ENCODE measurements at places on chromosomes 6 and 20.

DNA sequence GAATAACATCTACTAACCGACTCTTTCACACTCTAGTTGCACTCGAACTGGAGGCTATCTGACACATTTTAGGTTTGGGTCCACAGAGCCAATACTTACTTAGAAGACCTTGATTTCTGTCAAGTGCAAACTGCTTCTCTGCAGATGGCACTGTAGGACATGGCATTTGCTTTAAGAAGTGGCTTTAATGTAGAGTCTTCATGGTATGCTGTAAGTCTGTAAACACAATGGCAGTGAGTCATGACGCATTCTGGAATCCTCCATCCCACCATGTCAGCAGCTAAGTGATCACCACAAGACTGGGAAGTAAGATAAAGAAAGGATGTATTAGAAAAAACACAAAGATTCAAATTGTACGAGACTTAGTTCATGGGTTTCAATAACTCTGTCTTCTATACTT lies 377.0 kb upstream of the NOX3 start:
- DNase-seq: no peak

GRCh38 chr20:57231951-57232428 lies 34.5 kb downstream of the BMP7 start:
- no peak for DNase-seq

GRCh38 chr6:94323853-94324252 lies 904.5 kb upstream of the EPHA7 start:
- DNase-seq: no peak

- no peak for DNase-seq
Measured at GRCh38 chr6:35419417-35419816, 32.7 kb upstream of the FANCE start.

DNA sequence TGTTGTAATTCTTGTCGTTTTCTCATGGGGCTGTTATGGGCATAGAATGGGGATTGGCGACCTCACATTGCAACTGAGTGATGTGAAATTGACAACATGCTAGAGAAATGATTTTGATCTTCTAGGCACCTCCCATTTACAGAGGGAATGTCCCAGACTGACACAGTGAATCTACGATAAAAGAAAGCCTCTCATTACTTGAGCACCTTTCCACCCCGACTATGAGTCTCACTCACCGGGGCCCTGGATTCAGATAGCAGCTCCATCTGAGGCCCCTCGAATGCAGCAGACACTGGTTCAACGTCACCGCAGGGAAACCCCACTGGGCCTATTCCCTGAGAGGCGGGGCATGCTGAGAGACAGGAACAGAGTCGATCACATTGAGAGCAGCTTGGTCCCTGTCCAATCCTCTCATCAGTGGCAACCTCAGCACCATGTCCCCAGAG lies 49.1 kb downstream of the NFATC2 start:
- DNase-seq: no peak

GRCh38 chr20:16732506-16733152 lies 2.8 kb downstream of the SNRPB2 start:
- DNase-seq: no peak

GRCh38 chr20:49790077-49790798 lies 22.4 kb upstream of the SLC9A8 start:
- no peak for DNase-seq

DNA sequence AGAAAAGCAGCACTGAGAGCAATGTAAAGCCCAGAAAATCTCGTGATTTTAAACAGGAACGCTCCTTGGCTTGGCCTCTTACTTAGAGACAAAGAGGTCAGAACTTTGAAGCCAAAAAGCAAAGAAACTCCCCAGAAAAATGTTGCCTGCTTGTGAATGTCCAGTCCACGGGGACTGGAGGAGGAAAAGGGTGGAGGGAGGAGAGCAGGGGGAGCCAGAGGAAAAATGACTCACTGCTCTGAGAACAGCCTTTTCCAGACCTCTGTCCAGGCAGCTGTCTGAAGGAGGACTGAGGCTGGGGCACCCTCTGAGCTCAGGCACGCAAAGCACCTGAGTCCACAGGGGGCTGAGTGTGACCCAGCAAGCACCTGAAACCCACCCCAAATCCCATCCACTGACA lies 64.7 kb downstream of the TRAM2 start:
- DNase-seq: no peak

GRCh38 chr6:123518441-123519188 lies 118.1 kb downstream of the TRDN start:
- DNase-seq: no peak

DNA sequence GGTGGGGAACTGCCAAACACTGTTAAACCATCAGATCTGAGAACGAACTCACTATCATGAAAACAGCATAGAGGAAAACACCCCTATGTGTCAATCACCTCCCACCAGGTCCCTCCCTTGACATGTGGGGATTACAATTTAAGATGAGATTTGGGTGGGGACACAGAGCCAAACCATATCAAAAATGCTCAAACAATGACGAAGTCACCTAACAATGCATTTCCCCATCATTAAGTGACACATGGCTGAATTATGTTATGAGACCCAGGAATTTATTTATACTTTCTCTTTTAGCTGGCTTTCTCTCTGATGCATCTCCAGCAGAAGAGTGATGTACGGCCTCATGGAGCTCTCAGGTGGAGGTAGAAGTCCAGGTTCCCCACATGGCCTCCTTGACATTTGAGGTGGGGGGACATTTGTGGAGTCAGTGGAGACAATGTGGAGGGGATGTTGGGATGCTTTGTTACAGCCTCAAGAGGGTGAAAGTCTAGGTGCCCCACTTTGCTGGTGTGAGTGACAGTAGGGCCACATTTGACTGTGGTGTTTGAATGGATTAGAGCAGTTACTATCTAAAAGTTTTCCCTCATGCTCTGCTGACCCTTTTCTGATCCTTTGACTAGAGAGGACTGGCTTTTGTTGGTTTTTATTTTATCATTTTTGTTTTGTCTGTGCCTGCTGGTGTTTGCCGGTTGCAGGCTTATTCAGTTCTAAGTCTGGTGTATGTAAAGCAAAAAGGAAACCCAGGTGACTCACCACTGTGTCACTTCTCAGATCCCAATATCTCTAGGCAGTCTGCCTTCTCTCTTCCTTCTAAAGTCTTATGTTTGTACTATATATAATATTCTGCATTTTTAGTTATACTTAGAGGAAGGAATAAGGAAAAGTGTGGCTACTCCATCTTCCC lies 18.5 kb upstream of the DCBLD1 start:
- DNase-seq: no peak

DNA sequence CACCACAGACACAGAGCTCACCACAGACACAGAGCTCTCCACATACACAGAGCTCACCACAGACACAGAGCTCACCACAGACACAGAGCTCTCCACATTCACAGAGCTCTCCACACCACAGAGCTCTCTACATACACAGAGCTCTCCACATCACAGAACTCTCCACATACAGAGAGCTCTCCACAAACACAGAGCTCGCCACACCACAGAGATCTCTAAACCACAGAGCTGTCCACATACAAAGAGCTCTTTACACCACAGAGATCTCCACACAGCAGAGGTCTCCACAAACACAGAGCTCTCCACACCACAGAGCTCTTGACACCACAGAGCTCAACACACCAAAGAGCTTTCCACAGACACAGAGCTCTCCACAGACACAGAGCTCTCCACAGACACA lies 55.8 kb downstream of the ERMARD start:
- DNase-seq: no peak

DNA sequence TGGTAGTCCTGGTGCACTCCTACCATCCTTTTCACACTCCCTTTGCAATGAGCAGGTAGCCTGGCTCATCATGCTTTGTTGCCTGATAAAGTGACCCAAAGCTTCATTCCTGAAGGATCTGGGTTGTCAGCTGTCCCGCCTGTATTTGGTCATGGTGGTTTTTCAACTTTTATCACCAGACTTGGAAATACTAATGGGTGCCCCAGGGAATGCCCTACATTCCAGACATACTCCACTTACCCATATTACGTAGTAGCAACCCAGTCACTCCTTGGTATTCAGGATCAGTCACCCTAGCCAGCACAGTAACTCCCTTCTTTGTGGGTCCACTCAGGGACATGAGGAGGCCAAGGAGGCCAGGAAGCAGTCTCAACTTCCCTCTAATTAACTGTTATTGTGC lies 199.2 kb downstream of the MAFB start:
- DNase-seq: no peak

Data from GM12864 (cell line).